CD4-positive, alpha-beta T cell treated with Interleukin-2 at 100 ng/mL for 4 hours (primary cell): ENCODE measurements at places on chromosomes 6 and 20.

- DNase-seq = no peak
These were observed 1.1 kb upstream of the ZBTB24 start for GRCh38 chr6:109484122-109484521.

DNA sequence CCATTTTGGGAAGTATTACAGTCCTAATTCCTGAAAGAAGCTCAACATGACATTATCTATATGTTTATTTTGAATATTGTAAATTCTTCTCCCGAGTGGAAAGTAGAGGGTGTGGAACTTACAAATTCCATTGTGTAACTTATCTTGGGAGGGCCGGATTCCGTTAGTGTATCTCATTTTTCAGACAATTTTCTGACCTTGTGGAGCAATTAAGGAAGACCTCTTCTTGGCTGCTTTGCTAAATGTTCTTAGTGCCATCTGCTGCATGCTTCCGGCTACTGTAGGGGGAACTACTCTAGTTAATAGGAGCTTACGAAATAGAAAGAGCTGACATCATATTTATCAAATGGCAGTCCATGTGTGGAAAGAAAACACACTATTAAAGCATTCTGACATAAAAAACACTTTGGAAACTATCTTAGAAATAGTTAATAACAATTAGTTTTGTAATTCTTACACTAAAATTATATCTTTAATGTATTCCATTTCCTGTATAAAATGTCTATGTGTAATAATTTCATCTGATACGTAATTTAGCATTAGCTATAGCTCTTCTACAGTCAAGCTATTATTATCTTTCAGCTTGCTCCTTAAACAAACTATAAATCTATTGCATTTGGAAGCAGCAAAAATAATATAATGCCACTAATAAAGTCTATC lies 41.5 kb upstream of the KCNQ5 start:
- DNase-seq = no peak

DNA sequence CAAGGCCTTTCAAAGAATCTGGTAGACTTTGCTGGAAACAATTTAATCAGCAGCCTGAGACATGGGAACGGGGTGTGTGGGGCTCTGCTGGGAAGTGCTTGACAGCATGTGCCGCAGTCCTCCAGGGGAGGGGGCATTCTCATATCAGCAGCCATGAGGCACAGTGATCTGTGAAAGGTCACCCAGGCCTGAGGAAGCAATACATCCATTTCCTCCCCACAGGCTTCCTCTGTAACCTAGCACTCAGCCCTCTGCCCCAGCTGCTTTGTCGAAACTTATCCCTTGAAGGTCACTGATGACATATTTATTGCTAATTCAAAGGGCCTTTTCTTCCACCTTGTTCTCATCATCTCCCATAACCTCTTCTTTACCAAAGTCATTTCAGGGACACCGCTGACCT lies 103.3 kb downstream of the TNFAIP3 start:
- peak; percentile 19 for DNase-seq

- no peak for DNase-seq
These were observed 32.9 kb upstream of the SLC22A3 start for GRCh38 chr6:160315310-160315709.
